Activated T-helper 1 cell treated with anti-CD3 and anti-CD28 coated beads, Interleukin-2, amount 50 U/mL, for 16 hours (primary cell): ENCODE measurements at places on chromosomes 7 and 10.
A peak's percentile ranks its signal among the peaks of the same experiment; 100 is the strongest.

DNA sequence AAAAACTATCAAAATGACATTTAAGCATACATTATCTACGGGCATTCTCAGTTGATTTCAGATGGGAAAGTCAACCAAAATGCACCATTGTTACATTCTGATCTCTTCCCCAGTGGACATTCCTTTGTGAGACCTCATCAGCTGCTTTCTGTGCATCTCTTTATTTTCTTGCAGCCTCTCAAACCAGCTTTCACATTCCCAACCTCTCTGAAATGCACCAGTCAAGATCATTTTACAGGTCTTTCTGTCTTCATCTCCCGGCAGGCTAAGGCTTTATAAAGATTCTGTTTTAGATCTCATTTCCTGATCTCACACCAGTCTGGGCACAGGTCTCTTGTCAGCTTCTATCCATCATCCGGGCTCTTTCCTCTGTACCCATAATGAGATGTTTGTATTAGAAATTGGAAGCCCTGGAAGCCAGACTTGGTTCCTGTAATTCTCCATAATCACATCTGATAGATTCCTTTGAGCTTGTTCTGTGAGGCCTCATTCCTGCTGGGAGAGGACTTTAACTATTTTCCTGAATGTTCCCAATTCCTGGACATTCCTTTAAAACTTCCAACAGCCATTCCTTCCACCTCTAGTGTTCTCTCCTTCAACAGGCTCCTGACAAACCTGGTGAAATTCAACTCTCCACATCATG is 44.3 kb upstream of the ARL4A start:
- DNase-seq = no peak

- DNase-seq = no peak
These were observed 770.2 kb downstream of the GRID1 start for GRCh38 chr10:85596389-85596788.

GRCh38 chr10:29254123-29255046 is 34.5 kb upstream of the LYZL1 start:
- DNase-seq = no peak

- DNase-seq = no peak
These were observed 21.8 kb downstream of the AKR1E2 start for GRCh38 chr10:4847561-4848355.

DNA sequence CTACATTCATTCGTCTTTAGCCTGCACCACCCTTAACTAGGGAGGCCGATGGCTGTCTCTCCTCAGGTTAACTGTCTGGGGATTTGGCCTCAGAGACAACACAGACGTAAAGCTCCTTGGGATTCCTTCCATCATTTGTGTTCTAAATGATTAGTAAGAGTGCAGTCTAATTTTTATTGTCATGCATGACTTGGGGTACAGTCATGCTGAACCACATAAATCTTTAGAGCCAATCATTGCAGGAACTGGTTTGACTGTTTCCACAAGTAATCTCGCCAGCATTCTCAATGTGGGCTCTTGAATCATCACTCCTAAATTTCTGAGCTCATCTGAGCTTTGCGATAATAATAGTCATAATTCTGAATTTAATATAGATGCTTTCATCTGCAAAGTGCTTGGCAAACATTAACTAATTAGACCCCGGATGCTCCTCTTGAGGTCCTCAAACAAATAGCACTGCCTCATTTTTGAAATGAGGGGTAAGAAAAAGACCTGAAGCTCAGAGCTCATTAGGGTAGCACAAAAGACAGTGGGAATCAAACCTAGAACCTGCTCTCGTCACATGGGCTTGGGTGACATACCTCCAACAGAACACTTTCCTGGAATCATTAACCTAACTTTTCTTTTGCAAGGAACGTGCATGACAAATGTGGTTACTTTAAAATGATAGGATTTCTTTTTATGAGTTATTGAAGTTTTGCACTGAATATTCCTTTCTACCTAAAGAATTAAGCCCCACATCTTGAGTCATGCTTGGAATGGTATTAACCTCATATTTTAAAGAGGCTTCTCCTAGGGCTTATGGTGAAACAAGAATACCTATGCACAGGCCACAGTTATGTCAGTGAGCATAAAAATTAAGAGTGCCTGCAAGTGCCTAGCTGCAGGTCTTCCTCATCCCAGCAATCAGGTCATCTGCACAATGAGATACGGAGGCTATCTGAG is 118.9 kb upstream of the NRP1 start:
- no peak for DNase-seq

DNA sequence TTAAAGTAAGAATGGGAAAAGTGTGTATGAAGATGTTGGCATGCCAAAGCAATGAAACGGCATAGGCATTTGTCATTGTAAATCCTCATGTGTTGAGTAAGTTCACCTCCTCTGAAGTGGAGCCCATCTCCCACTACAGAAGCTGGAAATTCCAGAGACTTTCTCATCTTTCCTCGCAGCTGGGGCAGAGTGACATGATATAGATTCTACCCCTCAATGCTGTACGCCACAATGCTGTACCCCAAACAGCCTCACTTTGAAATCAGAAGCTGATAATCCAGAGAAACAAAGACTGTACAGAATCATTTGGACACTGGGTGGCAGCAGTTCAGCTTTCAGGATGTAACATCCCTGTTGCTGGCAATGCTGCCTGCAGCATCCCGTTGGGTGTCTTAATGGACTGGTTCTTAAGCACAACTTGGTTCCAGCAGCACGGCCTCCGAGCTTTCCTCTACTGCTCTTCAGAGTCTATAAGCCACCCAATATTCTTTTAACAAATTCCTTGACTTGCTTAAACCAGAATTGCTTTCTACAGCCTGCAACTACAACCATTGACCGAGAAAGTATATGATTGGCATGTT is 18.8 kb downstream of the ZC3HAV1L start:
- DNase-seq = peak; percentile 22

DNA sequence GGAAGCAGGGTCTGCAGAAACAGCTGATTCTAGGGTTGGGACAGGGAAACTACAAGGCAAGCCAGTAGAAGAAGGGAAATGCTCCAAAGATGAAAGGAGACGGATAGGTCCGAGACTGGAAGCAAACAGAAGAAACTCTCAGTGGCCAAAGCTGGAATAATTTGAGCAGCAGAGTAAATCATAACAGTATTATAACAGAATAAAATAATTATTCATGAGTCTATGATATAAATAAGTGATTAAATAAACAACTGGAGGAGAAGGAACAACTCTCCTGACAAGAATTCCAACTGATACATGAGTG is 27.6 kb downstream of the EZH2 start:
- DNase-seq = no peak

GRCh38 chr10:110919349-110919931 is at the start of gene SHOC2:
SHOC2 (plus strand) TSS chr10:110919604; CDS start chr10:110964359, 44,755 bp downstream.
- peak; percentile 97 for DNase-seq

DNA sequence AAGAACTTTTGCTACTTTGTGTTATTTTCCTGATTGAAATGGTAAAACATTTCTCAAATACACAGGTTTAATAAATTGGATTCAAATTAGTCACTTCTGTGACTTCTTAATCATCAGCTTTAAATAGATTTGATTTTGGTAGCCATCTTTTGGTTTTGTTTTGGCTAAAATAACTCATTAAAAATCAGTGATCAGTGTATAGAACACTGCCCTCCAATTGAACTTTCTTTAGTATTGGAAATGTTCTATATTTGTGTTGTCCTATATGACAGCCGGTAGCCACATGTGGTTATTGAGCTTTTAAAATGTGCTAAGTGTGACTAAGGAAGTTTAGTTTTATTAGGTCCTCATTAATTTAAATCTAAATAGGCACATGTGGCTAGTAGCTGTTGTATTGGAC is 50.4 kb downstream of the GLCCI1 start:
- no peak for DNase-seq

DNA sequence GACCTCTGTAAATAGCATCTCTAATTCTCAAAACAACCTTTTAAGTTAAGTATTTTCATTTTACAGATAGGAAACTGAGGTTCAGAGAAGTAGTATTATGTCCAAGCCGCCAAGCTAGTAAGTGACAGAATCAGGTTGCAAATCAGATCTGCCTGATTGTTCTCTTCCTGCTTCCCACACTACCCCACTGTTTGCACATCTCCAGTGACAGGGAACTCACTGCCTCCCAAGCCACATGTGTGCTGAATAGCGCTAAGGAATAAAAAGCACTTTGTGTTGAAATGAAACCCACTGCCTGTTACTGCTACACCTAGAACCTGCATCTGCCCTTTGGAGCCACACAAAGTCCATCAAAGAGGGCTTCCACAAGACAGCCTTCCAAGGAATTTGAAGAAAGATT is 45.1 kb upstream of the WDR11 start:
- DNase-seq = no peak

DNA sequence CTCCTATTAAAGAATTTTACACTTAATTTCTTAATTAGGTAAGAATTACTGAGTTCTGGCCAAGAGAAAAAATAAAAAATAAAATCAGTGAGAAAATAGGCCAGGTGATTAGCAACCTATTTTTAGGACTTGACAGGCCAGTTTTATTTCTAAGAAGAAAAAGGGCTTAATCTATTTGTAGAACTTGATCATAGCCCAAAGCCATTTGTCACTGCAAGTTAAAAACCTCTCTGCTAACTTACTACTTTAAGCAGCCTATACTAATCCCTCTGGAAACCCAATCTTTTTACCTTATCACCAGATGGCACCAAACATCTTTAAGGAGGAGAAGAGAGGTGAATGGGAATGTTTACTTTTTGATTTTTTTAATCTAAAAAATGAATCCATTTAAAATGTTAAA is 222.1 kb upstream of the RHOBTB1 start:
- DNase-seq = no peak

- no peak for DNase-seq
These were observed 123.9 kb upstream of the FZD1 start for GRCh38 chr7:91140286-91140685.

DNA sequence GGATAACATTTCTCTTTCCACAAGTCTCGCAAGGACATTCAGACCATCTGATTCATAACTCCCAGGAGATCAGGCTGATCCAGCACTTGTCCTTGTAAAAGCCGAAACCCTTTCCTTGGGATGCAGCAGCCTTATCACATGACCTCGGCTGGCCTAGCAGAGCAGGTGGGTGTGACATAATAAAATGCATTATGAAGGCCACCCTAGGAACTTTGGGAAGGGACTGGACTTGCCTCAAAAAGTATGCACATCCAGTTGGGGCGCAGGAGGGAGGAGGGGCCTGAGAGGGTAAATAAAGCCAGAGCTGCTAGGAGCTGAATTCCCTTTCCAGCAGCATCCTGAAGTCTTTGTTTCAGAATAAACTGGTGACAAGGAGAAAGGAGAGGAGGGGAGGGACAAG is 260.8 kb downstream of the SNX13 start:
- DNase-seq = no peak

DNA sequence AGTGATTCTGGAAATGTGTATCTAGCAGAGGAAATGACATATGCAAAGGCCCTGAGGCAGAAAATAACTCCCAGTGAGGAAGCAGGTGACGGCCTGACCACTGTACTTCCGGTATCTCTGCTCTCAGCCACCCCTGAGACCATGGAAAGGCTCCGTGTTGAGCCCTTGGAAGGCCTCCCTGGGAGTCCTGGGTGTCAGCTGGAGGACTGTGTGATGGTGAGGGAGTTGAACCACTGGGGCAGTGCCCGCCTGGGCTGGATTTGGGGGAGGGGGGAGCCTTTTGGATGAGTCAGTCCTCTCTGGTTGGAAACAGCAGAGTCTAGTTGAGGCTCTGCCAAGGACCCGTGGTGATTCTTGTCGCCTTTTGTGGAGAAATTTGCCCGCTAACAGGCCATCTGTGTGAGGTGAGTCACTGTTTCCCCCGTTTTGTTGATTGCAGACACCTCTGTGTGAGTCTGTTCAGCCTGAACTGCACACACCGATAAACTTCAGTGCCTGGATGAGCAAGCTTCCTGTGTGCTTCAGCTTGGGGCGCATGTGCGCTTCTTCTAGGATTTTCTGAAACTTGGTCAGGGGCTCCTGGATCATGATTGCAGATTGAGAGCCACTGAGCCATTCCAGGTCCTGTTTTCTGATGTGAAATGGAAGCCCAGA is 98.6 kb downstream of the GRK5 start:
- DNase-seq = peak; percentile 74

- no peak for DNase-seq
These were observed 1.3 kb downstream of the ADAM22 start for GRCh38 chr7:87935384-87935706.

DNA sequence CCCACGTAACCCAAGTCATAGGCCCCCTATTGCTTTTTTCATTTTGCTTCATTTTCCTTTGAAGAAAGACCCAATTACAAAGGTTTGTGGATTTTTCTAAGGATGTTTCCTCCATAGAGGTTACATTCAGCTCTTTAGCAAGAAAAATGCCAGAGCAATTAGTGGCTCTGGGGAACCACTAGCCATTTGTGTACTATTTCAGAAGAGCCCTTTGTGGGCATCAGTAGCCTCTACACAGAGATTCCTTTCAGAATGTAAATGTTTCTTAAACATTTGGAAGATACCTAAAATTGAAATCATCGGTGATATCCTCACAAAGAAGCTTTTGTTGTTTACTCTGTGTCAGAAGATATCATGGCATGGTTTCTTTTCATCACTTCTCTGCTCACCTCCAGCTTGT is 291.0 kb upstream of the KMT2E start:
- no peak for DNase-seq

- no peak for DNase-seq
These were observed 17.5 kb downstream of the HNRNPF start for GRCh38 chr10:43391496-43391895.

DNA sequence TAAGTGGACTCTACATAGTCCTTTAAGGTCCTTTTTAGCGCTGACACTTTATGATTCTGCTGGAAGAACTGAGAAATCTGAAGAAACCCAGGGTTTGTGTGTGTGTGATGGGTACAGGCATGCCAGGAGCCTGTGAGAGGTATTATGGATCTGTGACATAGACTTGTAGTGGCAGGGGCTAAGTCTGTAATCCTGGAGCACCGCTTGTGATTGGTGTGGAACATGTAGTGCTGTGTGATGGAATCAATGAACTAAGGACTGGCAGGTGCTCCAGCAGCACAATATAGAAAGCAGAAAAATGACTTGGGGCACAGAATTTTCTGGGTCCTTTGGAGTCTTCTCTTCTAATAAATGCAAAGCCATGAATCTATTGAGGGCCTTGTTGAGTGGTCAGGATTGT is 163.9 kb downstream of the ST7 start:
- no peak for DNase-seq

- no peak for DNase-seq
These were observed 42.3 kb upstream of the STEAP1B start for GRCh38 chr7:22542254-22542653.

- no peak for DNase-seq
These were observed 1.4 kb downstream of the SFR1 start for GRCh38 chr10:104123397-104123796.

DNA sequence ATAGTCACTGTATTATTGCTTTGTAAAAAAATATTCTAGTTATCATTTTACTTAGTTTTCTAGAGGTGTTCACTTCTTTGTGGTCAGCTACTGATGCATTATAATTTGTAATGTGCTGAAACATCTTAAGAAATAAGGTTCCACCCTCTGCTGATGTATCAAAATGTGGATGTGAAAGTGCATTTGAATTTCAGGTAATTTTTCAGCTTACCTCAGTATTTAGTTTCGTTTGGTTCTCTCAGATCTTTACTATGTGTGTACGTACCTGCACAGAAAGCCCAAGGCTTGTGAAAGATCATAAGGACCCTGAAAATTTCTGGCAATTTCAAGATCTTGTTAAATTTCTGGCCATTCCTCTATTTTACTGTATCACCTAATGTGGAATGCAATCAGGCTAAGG is 542.3 kb upstream of the TPK1 start:
- no peak for DNase-seq
